ENCODE measurements at places on chromosomes 7 and 10.

- DNase-seq = no peak
Observed at GRCh38 chr10:24721229-24722106, 2.2 kb downstream of the ARHGAP21 start.

DNA sequence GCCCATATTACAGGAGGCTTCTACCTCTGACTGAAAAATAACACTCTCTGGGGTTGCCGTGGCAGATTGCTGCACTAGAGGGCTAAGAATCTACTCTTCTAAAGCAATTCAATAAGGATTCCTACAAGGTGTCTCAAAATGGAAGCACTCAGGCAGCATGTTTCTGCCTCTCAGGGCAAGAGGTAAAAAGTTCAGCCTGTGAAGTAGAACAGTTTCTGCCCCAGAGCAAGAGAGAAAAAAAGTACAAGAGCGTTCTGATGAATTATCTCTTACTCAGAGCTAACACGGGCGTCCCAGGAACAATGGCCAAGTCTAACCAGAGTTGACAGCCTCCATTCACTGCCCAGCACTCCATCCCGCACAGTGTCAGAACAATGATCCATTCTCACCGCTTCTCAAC, 71.3 kb upstream of the TES start:
- no peak for DNase-seq

GRCh38 chr10:120598386-120598785, 141.4 kb downstream of the PLPP4 start:
- DNase-seq = no peak

- DNase-seq = peak; percentile 25
Observed at GRCh38 chr10:10830293-10830986, 187.2 kb upstream of the CELF2 start.

- no peak for DNase-seq
Observed at GRCh38 chr10:103599211-103599610, 105.7 kb downstream of the NEURL1 start.

GRCh38 chr7:40645197-40645596, 510.4 kb downstream of the SUGCT start:
- no peak for DNase-seq

- no peak for DNase-seq
Observed at GRCh38 chr10:43199088-43199683, 60.9 kb downstream of the CSGALNACT2 start.

DNA sequence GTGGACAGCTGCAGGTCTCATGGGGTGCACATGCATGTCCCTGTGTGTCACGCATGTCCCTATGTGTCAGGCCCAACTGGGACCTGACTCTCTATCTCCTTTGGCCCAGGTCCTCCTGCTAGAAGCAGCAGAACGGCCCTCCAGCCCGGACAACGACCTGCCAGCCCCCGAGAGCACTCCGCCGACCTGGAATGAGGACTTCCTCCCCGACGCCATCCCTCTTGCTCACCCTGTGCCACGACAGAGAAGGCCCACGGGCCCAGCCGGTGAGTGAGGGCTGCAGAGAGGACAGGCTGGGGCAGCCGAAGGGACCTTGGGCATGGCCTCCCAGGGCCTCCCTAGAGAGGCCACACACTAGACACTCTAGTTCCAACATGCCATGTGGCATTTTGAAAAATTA, 89.3 kb downstream of the MYL10 start:
- no peak for DNase-seq

DNA sequence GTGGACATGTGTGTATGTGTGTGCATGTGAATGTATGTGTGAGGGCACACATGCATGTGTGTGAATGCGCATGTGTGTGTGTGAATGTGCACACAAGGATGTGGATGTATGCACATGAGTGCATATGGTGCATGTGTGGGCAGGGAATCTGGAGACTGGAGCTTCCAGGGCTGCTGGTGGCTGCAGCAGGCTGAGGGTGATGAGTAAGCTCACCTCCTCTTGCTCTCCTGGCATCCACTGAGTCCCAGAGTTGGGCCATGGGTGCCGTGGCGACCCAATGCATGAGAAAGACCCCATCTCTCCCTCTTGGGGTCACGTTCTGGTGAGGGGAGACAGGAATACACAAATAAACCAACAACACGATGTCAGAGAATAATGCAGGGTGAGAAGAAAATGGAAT, 33.3 kb upstream of the COL13A1 start:
- no peak for DNase-seq

DNA sequence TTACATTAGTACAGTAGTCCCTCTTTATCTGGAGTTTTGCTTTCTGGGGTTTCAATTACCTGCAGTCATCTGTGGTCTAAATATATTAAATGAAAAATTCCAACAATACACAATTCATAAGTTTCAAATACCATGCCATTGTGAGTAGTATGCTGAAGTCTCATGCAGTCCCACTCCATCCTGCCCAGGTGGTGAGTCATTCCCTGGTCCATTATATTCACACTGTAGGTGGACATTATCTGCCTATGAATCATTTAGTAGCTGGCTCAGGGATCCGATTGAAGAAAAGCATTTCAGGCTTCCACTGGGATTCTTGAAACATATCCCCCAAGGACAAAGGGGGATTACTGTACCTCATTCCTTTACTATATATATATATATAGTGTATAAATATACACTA, 298.2 kb upstream of the GALNT17 start:
- no peak for DNase-seq

- no peak for DNase-seq
Observed at GRCh38 chr7:95316588-95316987, 7.7 kb downstream of the PON1 start.

DNA sequence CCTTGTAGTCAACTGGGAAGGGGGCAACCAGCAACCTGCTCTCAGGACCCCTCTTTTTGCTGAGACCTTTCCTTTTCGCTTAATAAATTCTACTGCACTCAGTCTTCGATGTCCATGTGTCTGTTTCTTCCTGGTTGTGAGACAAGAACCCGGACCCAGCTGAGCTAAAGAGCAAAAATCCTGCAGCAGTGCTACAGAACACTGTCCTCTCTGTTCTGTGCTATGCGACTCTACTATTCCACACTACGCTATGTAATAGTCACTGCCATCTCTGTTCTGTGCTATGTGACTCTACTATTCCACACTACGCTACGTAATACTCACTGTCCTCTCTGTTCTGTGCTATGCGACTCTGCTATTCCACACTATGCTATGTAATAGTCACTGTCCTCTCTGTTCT, 34.3 kb downstream of the DIP2C start:
- DNase-seq = no peak

GRCh38 chr10:69835875-69836730, 34.4 kb downstream of the COL13A1 start:
- DNase-seq = no peak

DNA sequence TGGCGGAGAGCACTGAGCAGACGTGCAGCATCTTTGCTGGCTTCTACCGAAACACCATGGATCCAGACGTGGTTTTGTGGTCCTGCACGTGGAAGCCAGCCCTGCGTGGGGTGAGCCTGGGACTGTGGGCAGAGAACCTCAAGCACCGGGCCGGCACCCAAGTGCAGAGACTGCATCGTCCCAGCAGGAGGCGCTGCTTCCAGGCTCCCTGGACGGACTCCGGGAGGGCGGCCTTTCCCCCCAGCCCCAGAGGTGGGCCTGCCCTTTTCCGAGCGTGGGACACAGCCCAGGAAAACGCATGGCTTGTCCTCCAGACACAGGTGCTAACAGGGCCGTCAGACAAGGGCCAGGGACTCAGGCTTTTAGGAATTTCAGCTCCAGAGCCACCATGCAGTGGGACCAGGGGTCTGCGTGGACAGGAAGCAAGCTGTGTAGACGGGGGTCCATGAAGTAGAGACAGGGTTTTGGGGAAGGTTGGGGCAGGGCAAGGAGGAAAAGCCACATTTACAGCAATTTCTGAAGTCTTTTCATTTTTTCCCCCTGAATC, 303.9 kb downstream of the WDR37 start:
- no peak for DNase-seq

- DNase-seq = peak; percentile 48
Observed at GRCh38 chr7:30463405-30464145, 15.0 kb downstream of the NOD1 start.

GRCh38 chr7:46569133-46569465, 648.0 kb upstream of the IGFBP3 start:
- DNase-seq = no peak

DNA sequence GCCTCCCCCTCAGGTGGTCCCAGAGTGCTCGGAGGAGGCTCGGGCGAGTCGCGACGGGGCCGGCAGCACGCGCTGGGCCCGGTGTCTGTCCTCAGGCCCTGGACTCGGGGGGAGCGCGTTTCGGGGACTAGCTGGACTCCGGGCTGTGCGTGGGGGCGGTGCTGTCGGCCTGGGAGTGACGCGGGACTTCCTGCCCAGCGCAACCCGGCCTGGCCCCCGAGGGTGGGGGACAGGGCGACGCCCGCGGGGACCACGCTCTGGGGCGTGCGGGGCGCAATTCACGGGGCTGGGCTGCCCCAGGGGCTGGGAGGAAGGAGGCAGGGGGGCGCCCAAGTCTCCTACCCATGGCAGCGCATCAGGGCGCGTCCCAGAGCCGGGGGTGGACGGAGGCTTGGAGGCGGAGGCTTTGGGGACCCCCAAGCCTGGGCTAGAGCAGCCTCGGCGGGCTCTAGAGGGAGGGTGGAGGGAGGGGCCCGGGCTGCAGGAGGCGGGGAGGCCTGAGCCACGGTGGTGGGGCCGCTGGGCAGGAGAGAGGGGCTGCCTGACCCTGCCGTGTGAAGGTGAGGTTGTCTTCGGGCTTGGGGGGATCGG, 2.3 kb upstream of the VENTX start:
- no peak for DNase-seq

DNA sequence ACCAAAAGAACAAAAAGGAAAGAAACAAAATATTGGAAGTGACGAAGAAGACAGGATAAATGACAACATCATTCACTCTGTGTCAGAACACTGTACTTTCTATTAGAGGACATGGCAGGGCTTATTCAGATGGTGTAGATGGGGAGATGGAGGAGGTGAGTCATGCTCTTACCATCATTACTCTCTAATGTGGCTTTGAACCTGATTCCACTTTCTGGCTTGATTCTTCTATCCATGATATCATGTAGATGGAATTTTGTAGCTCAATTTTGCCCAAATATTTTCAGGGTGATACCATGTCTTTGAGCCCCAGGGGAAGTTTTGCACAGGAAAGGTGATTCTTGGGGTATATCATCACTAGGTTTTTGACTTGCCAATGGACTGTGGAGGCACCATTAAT, 91.7 kb downstream of the CFAP58 start:
- no peak for DNase-seq

GRCh38 chr7:43332193-43332796, 219.8 kb downstream of the HECW1 start:
- DNase-seq = no peak

DNA sequence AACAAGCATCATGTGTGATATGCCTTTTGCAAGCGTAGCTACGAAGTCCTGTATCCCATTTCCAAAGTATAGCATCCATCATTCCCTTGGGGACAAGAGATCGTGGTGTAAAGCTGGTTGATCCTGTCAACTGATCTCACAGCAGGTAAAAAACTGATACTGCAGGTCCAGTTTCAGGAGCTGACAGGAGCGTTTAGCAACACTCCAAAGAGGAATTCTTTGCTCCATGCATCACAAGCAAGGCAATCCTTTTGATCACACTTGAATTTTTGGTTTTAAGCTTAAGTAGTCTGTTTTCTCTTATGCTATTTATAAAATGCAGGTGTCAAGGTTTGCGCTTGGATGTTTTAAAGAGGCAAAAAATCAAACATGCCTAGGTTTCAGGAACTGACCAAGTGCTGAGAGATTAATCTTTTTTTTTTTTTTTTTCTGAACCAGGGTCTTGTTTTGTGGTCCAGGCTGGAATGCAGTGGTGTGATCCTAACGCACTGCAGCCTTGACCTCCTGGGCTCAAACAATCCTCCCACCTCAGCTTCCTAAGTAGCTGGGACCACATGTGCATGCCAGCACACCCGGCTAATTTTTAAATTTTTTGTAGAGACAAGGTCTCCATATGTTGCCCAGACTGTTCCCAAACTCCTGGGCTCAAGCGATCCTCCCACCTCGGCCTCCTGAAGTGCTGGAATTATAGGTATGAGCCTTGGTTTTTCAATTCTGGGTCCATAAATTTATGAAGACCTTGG, 1.8 kb upstream of the ZDHHC4 start:
- DNase-seq = no peak

GRCh38 chr7:19964246-19964645, 190.8 kb upstream of the TMEM196 start:
- no peak for DNase-seq

DNA sequence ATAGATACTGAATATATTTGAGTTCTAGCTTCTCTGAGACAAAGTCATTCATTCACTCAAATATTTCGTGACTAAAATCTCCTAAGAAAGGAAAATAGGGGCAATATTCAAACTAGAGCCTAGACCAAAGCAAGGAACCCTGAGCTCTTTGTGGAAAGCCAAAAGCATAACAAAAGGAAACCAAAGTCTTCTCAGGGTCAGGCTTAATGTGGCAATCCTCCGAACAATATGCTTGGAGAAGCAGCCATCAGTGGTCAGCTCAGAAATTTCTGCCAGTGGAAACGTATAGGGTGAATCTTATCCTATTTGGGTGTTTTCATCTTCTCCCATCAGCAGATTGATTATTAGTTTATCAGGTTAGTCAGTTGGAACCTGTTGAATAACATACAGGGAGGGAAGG, 151.3 kb upstream of the SLC13A1 start:
- no peak for DNase-seq

DNA sequence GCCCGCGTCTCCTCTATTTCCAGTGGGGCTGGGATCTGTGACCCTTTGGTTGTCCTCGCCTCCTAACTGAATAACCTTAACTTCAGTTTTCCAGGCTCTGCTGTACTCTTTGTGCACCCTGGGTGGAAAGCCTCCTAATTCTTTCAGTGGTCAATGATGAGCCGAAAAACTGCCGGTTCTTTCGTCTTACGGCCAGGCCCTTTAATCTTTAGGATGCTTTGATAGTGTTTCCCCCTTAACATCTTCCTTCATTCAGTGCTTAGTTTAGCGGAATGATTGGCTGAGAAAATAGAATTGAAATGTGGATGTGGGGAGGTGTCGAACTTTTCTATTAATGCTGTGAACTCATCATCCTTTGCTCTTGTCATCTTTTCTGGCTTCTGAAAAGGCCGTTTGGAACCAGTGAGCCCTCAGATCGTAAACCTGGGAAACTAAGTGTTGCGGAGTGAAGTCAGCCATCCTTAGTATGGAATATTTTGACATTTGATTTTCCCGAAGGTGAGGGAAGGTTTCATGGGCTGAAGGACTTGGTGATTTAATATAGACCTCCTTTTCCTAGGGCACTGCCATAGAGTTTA, 847 bp downstream of the GARS1 start:
- no peak for DNase-seq
